ENCODE measurements at places on chromosomes 4 and X.

DNA sequence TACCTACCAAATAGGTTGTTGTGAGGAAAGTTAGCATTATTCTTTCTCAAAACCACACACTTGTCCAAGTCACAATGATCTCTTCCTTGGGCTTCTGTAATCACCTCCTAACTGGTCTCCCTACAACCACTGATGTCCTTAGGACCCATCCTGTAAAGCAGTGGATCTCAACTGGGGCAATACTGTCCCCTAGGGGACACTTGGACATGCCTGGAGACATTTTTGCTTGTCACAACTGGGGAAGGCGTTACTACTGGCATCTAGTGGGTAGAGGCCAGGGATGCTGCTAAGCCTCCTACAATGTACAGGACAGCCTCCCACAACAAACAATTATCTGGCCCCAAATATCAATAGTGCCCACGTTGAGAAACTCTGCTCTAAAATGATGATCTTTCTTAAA, 118.7 kb upstream of the AP1S2 start:
- DNase-seq, result no peak

- DNase-seq, result no peak
These were observed 1593.2 kb downstream of the C4orf33 start for GRCh38 chr4:130689181-130689580.

DNA sequence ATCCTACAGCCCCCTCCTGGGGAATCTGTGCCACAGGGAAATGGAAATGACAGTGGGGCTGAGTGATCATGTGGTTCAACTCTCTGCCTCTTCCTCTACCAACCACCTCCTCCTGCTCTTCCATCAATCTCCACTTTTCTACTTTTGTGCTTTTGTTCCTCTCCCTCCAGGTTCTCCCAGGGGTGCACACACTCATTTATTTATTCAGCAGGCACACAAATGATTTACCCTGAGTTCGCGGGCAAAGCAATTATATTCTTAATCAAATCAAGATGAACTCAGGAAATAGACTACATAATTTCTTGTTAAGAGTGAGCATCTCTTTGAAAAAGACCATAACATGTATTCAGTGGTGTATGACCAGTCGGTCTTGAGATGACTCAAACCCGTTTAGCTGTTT, 69.2 kb downstream of the VCX3A start:
- DNase-seq, result no peak

DNA sequence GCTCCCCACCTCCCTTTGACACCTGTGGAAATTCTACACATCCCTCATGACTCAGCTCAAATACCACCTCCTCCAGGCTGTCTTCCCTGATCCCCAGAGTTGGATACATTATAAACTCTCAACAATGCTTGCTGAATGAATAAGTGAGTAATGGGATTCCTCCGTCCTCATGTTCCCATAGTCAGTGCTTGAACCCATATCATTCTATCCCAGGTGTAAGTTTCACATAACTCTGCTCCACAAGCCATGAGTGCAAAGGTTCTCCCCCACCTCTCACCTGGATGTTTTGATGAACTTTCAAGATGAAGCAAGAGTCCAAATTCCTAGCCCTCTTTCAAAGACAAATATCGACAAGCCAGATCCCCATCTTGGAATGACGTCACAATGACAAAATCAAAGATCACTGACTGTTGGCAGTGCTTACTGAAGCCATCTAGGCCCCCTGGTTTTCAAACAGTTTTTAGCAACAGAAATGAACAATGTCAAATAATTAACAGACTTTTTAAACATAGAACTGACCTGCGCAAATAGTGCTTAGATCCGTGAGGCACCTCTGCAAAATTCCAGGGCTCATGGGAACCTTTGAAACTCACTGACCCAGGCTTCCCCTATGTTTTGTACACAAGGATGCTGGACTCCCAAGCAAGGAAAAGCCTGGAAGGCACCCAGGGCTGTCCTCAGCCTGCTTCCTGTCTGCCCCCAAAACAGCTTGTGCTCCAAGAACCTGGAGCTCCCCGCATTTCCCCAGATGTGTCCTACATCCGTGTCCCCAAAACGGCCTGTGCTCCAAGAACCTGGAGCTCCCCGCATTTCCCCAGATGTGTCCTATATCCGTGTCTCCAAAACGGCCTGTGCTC, 4.0 kb downstream of the SLC2A9 start:
- no peak for DNase-seq

DNA sequence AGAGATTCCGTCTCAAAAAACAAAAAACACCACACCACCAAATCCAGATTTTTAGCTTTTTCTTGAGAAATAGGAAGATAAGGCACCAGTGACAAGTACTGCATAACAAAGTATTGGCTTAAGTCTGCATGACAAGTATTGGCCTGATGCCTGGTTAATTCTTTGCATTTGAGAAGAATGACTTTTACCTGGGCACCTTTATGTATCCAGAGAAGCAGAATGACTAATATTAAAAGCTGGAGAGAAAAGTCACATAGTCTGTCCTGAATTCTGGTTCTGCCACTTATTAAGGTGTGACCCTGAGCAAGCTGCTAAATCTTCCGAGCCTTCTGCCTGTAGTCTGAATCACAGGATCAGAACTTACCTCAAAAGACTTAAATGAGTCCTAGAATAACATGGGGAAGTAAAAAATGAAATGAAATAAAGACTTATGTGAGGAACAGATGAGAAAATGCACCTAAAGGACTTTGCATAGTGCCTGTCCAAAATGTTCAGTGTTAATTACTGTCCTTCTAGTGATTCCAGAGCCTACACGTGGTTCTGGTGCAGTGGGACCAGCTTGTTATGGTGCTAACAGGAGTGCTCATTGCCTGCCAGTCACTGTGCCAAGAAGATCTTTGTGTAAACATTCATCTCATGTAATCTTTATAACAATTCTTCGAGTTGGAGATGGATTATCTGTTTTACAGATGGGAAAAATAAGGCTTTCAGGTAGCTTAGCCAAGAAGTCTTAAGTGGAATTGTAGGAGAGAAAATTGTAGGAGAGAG, 31.6 kb downstream of the UGDH start:
- DNase-seq, result no peak

- DNase-seq, result no peak
These were observed 173.0 kb upstream of the CASK start for GRCh38 chrX:42096265-42096920.

GRCh38 chrX:105700331-105700730, 122.0 kb upstream of the NRK start:
- DNase-seq, result no peak

GRCh38 chr4:119873794-119874325, 192.8 kb downstream of the MAD2L1 start:
- no peak for DNase-seq

DNA sequence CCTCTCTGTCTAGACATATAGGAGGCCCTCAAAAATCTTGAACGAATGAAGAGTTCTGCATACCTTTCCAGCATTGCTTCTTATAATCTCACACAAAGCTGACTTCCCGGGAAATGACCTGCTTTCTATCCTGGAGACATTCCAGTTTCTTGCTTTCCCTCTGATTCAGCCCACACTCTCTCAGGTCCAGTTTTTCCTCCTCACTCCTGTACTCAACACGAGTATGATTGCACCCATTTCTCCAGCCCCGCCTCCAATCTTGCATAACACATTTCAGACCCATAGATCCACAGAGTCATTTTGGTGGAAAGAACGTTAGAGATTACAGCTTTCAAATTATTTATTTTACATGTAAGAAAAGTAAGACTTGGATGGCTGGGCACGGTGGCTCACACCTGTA, 127.5 kb upstream of the TLR3 start:
- no peak for DNase-seq

All from NCI-H1436 treated with DMSO at 0.1 percent for 48 hours (cell line).